K562 (cell line): ENCODE measurements at places on chromosomes 16 and 17.

DNA sequence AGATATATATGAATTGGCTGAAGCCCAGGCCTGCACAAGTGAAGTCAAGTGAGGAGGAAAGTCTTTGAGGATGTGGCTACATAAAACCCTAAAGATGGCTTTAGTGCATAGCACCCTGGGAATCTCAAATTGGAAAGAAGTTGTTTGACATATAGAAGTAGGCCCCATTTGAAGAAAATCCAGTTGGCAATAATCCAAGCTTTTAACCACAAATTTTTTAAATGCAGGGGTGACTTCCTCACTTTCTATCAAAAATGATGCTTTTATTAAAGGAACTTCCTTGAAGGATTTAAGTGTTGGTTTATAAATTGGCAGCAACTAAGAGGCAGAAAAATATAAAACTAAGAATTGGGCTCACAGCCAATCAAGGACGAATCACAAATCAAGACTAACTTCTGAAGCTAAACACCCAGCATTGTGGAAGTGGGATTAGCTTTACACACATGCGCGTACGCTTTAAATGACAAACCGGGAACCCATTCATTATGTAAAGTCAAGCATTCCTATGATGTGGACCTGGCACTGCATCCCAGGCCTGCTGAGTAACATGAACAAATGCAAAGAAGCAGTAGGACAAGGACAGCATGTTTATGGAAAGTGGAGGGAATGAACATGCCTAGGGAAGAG lies 63.3 kb downstream of the NOG start:
- DNase-seq, result no peak

DNA sequence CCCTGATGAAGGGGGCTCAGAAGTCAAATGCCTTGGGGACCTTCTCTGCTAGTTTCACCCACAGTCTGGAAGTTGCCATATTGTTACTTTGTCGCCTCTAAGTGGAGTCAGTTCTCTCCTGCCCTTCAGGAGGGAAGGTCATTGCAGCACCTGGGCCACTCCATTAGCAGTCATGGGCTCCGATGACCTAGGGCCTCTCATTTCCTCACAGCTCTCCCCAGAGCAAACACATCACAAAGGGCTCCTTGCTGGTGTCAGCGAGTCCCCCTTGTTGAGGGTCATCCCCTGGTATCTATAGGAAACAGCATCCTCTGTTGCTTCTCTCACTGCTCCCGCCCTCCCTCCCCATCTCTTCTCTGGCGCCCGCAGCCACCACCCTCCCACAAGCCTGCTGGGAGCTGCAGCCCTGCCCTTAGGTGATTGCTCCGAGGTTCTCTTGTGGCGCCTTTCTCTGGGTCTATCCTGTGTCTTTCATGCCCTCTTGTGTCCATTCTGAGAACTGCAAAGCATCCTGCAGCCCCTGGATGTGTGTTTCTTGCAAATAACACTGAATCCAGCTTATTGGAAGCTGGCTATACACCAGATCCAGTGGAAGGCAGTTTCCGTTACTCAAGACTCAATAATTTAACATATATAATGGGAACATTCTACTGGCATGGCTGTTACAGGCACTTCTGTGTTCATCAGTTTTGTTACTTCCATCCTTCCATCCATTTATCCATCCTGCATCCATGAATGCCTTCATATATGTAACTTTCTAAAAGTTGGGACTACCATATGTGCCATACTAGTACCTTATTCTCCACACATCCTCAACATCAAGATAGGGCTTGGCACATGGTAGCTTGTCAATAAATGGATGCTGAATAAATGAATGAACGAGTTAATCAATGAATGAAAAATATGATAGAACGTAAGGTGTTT lies 21.2 kb downstream of the PDILT start:
- DNase-seq, result peak; percentile 71

DNA sequence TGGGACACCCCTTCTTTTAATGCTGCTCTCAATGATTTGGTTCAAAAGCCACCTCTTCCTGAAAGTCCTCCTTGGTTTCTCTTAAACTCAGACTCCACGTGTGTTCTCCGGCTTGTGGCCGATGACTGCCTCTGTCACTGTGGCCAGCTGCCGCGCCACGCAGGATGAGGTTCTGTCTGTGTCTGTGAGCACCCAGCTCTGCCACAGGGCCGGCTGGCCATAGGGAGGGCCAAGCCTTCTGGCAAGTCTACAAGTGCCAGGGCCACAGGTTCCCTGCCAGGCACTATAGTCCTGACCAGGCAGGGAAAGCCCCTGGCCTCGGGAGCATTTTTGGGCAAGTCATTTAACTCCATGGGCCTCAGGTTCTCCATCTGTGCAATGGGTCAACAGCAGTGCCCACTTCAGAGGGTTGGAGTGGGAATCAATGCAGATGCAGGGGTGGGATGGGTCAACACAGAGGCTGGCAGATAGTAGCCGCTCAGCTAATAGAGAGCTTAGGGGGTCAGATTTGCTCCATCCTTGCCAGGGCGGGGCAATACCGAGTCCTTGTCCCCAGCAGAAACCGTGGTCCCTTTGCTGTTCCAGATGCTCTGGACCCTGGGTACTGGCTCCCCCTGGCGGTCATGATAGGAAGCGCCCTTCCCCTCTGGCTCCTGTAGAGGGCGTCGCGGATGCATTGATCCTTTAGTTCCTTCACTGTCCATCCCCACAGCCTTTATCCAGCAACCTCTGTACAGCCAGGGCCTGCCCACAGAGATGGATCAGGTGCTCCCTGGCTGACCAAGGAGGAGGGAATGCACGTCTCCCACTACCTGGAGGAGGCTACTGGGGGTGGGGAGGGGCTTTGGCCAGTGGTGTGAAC lies 19.3 kb upstream of the ADGRG3 start:
- DNase-seq, result peak; percentile 90

DNA sequence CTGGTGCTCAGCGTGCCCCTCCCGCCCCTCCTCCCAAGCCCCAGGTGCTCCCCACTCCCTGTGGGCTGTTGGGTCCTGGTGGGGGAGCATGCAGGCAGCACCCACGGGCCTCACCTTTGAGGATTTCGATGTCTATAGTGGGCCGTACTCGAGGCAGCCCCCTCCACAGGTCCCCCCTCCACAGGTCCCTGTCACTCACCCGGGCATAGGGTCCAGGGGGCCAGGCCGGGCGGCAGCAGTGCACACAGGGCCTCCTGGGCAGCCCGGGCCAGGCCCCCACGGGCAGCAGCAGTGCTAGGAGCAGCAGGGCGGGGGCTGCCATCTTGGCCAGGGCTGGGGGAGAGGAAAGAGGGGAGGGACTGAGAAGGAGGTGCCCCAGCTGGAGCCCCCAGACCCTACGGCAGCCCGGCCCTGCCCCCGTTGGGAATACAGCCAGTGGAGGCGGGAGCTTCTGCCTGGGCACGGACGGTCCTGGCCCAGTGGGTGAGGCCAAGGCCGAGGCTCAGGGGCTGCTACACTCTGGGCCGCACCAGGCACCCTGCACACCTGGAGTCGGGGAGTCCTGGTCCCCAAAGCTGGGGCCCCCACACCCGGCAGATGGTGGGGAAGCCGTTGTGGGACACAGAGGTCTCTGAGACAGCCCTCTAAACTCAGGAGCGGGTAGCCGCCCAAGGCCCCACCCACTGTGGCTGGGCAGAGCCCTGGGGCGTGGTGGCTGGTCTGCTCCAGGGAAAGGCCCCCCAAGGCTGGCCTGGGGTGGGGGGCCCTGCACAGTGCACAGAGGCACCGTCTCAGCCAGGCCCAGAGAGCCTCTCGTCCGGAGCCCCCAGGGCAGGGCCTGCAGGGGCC lies 1.2 kb downstream of the C1QTNF8 start:
- DNase-seq, result no peak
